Sigmoid colon (tissue), 7 donors: ENCODE measurements at places on chromosomes 7 and 10.

- no peak for DNase-seq
Observed at GRCh38 chr10:48727866-48728265, 43.2 kb downstream of the WDFY4 start.

- peak; percentile 76 for DNase-seq
Observed at GRCh38 chr10:102452672-102453340, 1.5 kb upstream of the C10orf95 start.

DNA sequence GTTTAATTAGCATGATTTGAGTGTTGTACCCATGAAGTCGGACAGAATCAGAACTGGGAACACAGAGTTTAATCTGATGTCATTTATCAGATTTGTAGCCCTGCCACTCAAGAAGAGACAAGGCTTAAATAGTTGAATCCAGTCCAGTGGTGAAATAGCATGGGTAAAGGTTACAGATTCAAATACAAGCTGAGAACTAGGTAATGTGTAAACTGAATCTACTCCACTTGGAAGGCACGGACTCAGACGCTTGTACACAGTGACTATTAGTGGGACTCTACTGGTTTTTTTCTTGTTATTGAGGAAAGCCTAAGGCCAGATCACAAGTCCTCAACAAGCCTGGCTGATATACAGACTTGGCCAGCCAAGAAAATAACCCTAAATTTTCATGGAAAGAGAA lies 142.9 kb downstream of the CTTNBP2 start:
- DNase-seq = no peak

- no peak for DNase-seq
Observed at GRCh38 chr10:28973309-28973972, 296.1 kb downstream of the BAMBI start.

DNA sequence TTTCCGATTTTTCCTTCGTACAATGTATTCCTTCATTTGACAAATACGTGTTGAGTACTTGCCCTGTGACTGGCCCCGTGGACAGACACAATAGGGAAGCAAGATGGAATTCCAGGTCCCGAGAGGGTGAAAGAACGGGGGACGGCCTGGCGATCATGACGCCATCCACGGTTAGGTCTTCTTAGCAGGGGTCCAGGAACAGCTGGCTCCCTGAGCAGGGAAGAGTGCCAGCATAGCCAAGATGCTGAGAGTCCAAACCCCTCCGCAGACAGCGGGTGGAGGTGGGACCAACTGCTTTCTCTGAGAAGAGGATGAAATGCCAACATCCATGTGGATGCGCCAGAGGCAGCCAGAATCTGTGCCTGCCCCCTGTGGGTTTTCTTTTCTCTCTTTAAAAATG lies 143.7 kb downstream of the DYNC2I1 start:
- DNase-seq = no peak

GRCh38 chr10:14329746-14330173 lies 964 bp downstream of the FRMD4A start:
- no peak for DNase-seq

- no peak for DNase-seq
Observed at GRCh38 chr10:5656737-5657579, 9.4 kb downstream of the ASB13 start.

DNA sequence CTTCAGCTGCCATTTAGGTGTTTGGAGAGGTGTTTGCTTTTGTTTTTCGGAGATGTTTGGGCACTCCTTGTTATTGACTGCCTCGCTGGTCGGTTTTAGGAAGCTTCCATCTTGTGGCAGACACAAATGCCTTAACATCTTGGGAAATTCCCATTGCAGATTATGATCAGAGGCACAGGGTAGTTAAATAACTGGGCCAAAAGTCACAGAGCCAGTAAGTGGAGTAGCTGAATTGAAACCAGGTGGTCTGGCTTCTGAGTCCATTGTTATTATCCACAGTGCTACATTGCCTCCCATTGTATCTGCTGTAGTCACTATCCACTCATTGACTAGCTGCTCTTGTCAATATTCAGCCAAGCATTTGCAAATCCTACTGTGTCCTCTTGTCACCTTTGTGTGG lies 138.2 kb upstream of the PLPP4 start:
- no peak for DNase-seq

DNA sequence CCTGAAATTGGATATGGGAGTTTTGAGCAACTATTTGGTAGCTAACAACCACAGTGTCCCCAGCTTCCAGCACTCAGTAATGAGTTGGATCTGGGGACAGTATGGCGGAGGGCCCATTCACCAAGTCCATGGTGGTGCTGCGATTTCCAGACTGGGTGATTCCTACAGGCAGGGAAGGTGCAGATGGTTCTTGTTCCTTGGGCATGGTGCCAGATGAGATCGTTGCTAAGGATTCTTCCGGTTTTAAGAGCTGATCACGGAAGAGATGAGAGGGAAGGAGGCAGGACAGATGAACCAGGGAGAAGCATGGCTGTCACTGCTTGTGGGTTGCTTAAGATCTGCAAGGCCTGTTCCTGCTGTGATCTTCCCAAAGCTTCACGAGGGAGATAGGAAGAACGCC lies 380.3 kb downstream of the TCERG1L start:
- DNase-seq = no peak

DNA sequence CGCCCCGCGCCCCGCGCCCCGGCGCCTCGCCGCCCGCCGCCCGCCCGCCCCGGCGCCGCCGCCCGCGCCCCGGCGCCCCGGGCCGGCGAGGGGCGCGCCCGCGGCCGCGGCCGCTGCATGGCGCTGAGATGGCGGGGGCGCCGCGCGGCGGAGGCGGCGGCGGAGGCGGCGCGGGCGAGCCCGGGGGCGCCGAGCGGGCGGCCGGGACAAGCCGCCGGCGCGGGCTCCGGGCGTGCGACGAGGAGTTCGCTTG lies 174 bp downstream of the ADCY1 start:
- DNase-seq = no peak

GRCh38 chr10:3154666-3155065 lies 17.9 kb downstream of the PITRM1 start:
- DNase-seq = no peak

DNA sequence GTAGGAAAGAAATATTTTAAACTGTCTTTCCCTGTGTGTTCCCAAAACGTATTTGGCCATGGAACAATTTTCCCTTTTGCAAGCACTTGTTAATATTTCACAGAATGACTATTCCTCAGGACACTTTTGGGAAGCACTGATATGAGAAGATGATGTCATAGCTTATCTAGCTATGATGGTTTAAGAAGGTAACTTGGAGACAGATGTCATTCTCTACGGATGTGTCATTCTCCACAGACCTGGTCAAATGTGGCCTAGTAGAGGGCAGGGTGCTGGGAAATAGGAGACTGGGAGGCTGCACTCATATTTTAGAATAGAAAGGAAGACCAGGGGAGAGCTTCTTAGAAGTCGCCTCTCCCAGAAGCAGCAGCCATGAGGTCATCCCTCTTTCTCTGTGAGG lies 220.7 kb upstream of the GLI3 start:
- DNase-seq = no peak

GRCh38 chr7:1121476-1121875 lies 33.6 kb downstream of the GPER1 start:
- DNase-seq = no peak

DNA sequence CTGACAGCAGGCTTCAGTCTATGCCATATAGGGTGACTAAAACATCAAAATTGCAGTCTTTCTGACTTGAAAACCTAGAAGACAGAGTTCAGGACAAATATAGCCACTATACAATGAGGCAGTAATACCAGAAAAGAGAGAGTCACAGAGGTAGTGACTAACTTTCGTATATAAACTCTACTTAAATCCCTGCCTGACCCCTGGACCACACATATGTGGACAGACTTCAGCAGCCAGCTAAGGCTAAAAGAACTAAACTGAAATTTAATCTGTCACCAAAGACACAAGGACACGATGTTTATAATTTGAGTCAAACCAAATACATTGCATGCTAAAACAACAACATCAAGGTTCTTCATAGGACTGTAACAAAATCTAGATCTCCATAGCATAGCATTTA lies 64.6 kb upstream of the MACROH2A2 start:
- DNase-seq = no peak

GRCh38 chr10:93198401-93199131 lies 124.9 kb downstream of the CYP26A1 start:
- DNase-seq = no peak

GRCh38 chr7:5792268-5792667 lies 10.8 kb upstream of the RNF216 start:
- DNase-seq = no peak

- DNase-seq = no peak
Observed at GRCh38 chr10:131897297-131897899, 3.4 kb upstream of the PPP2R2D start.

DNA sequence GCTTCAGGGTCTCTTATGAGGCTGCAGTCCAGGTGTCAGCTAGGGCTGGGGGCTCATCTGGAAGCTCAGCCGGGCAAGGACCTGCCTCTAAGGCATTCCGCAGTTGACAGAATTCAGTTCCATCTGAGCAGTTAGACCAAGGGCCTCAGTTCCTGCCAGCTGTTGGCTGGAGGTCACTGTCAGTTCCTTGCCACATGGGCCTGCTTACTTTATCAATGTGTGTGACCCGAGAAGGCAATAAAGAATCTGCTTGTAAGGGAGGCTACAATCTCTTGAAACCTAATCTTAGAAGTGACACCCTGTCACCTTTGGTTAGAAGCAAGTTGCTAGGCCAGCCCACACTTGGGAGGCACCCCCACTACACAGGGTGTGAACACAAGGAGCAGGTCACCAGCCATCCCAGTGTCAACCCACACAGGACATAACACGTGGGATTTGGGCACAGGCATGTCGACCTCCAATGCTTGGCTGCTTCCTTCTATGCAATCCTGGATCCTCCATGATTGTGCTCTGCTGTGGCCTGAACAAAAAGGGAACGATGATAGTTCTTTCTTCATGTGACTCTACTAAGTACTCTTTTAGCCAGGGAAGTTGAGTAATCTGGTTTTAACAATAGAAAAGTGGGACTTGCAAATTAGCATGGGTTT lies 41.8 kb downstream of the MTURN start:
- DNase-seq = no peak

DNA sequence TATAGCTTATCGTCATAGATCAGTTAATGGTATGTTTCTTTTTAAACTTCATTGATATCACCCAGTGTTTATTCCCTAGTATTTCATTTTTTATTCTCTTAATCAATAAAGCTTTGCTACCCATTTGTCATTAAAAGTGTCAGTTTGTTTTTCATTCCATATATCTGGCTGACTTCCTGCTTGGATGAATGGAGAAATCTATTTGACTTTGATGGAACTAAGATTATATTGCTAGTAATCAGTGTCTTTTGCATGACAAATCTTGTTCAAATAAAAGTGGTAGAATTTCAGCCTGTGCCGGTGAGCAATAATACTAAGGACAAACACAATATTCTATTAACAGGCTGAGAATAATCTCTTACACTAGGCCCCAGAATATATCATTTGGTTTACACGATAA lies 203.3 kb downstream of the SEC23IP start:
- DNase-seq = no peak

GRCh38 chr10:21715531-21716195 lies 181.6 kb downstream of the MLLT10 start:
- no peak for DNase-seq

- peak; percentile 88 for DNase-seq
Observed at GRCh38 chr10:3749600-3749999, 35.4 kb downstream of the KLF6 start.

DNA sequence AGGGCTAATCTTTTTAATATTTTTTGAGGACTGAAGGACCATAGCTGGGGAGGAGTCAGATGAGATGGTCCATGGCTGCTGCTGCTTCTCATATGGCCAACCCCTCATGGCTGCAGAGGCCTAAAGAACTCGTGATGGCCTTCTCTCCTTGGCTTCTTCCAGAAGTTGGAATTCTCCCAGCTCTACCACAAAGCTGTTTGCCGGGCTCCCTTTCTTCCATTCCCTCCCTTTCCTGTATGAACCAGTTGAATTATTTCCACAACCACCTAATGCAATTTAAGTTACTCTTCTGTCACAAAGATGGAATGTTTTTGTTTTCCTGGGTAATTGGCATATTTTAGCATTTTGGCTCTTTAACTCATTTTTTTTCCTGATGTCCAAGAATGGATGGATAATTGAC lies 80.7 kb downstream of the PHTF2 start:
- no peak for DNase-seq
